Caki2 (cell line): ENCODE measurements at places on chromosomes 6 and 20.

- DNase-seq, result peak; percentile 59
These were observed 190.3 kb upstream of the TAB2 start for GRCh38 chr6:149127212-149127611.

GRCh38 chr6:44054721-44055559 is 72.3 kb downstream of the MRPL14 start:
- no peak for DNase-seq

- DNase-seq, result no peak
These were observed 5.1 kb upstream of the KIAA0408 start for GRCh38 chr6:127464161-127464880.

DNA sequence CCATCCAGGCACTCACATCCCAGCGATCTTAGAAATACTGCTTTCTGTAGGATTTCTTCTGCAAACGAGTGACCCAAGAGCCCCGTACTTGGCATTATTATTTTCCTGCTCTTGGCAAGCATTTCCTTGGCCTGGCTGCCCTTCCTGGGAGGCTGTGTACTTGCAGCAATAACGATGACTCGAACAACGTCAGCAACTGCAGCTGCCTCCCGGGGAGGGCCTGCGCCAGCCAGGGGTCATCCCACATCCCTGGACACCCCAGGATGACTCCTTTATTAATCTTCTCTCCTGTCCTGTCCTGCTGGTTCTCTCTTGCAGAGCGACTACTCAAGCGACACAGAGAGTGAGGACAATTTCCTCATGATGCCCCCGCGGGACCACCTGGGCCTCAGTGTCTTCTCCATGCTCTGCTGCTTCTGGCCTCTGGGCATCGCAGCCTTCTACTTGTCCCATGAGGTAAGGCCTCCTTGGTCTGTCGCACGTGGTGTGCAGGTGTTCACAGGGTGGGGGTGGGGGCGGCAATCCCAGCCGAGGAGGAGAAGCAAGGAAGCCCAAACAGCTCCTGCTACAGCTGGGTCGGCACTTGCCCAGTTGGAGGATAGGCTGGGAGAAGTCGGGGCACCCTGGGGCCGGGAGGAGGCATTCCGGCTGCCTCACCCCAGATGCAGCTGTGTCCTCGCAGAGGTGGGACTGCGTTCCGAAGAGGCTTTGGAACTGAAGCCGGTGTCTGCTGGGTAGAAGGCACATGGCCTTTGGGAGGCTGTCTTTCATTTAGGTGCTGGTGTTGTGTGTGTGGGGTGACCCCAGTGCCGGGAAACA is 115.3 kb downstream of the SYNDIG1 start:
- peak; percentile 12 for DNase-seq

DNA sequence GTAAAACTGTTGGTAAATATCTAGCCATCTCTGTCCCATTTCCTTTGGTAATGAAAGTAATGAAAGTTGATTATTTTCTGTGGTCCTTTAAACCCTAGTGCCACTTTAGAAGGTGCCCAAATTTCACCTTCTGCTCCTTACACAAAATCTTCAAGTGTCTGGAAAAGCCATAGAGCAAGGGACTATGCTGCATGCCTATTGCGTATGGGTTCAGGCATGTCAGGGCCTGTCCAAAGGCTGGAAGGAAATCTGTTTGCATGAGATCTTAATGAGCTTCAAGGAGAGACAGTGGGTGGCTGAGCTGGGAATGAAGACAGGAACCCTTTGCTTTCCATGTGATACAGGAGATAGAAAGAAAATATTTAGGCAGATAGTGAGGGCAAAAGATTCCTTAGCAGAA is 66.6 kb upstream of the CCN6 start:
- no peak for DNase-seq

DNA sequence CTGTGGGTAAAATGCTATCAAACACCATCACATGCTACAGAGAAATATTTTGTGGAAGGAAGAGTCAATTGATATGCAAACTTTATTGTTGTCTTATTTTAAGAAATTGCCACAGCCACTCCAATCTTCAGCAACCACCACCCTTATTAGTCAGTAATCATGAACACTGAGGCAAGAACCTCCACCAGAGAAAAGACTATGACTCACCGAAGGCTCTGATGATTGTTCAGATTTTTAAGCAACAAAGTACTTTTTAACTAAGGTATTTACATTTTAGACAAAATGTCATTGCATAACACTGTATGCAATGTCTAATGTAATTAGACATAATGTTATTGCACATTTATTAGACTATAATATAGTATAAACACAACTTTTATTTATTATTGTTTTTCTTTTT is 26.2 kb upstream of the MMP24 start:
- DNase-seq, result no peak
